Fibroblast of skin of back (primary cell): ENCODE measurements at places on chromosomes 11 and 22.

- no peak for DNase-seq
Observed at GRCh38 chr22:50600538-50600937, at the start of gene MAPK8IP2. Gene MAPK8IP2 (plus strand): TSS chr22:50600793. CDS start chr22:50600819, 26 bp downstream.

DNA sequence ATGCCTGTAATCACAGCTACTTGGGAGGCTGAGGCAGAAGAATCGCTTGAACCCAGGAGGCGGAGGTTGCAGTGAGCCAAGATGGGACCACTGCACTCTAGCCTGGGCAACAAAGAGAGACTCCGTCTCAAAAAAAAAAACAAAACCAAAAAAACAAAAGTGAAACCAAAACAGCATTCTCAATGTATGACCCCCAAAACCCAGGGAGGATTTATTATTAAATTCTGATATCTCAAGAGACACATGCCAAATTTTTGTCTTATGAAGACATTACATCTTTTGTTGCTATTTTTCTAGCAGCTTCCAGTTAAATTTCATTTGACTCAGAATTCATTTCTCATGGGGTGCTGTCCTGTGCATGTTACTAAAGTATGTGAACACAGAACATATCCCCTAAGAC is 3.0 kb upstream of the YPEL4 start:
- DNase-seq: peak; percentile 31

- DNase-seq: no peak
Observed at GRCh38 chr11:46947399-46948077, 11.0 kb downstream of the CSTPP1 start.

- DNase-seq: peak; percentile 72
Observed at GRCh38 chr22:41917903-41918791, 3.3 kb upstream of the SHISA8 start.
